ENCODE measurements at places on chromosomes 16 and 17. TPM values are rescaled to one million over a fixed set of nuclear protein-coding genes. Genes with fewer than 3 reads are reported as not detected.

DNA sequence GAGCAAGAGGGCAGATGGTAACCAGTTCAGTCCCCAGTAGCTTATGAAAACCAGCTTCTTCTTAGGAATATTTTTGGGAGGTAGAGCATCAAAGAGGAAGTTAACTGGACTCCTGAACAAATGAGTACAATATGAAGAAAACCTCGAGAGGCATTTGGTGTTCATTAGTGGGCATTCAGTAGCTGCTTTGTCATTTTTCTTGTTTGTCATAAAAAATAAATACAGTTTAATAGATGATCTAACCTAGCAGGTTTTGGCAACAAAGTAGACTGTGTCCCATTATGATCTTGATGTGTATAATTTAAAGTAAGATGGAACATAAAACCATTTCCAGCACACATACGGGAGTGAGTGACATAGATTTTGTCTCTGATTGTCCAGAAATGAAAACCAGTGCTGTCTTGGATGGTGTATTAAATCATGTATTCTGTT is 173.1 kb downstream of the HS3ST3A1 start:
- no peaks in the 10 kb centered on the region for H3K27me3 ChIP-seq
- no peaks in the 10 kb centered on the region for H3K4me1 ChIP-seq
- H3K36me3 ChIP-seq = no peaks in the 10 kb centered on the region

DNA sequence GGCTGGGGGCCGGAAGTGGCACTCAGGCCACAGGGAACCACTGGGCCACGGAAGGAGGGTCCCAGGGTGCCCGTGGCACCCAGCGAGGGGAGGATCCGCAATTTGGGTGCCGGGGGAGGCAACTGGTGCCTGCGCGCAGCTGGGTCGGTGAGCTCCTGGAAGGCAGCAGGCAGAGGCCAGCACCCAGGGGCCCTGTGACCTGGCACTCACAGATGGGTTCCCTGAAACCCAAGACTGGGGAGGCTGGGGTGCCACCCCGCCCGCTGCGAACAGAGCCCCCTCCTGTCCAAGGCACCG is 663 bp downstream of the SSTR5 start:
- peaks cover 91% of the 10 kb centered on the region for H3K27me3 ChIP-seq
- DNase-seq = no peak
- no peaks in the 10 kb centered on the region for H3K36me3 ChIP-seq
- H3K27ac ChIP-seq = no peak overlapping the region

AXIN1 gene
- total RNA-seq = 14.5 TPM

DNA sequence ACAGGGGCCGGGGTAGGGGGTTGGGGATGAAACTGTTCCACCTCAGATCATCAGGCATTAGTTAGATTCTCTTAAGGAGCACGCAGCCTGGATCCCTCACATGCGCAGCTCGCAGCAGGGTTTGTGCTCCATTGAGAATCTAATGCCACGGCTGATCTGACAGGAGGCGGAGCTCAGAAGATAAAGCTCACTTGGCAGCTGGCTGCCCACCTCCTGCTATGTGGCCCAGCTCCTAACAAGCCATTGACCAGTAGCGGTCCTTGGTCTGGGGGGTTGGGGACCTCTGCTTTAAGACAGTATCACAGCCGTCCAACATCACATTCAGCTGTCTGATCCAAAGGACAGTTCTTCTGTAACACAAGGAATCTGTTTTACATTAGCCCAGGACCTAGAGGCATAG is 62.5 kb downstream of the SLC39A11 start:
- no peaks in the 10 kb centered on the region for H3K27me3 ChIP-seq
- no peak overlapping the region for H3K27ac ChIP-seq
- H3K4me1 ChIP-seq = peaks cover 35% of the 10 kb centered on the region
- no peak for DNase-seq
- H3K36me3 ChIP-seq = peaks cover 4% of the 10 kb centered on the region

DNA sequence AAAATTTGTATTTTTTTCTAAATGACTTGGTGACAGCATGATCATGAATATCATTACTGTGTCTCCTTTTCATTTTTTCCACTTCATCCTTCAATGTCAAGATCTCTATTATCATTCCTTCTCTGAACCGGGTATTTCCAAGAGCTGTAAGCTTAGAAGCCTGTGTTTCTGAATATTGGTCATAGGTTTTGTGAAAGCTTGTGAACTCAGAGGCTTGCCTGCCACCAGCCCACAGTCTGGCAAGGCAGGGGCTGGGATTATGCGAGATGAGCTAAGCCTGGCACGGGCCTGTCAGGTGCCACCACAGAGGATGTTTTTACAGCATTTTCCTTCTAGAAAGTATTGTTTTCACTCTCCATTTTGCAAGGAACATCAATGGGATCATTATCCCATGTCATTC is 92.8 kb downstream of the MYH10 start:
- no peak overlapping the region for H3K4me3 ChIP-seq
- H3K27me3 ChIP-seq = no peaks in the 10 kb centered on the region
- peaks cover 46% of the 10 kb centered on the region for H3K36me3 ChIP-seq
- no peak overlapping the region for H3K27ac ChIP-seq

PLXDC1 gene
- 2.0 TPM for total RNA-seq

KRTAP1-5 gene
- not detected for total RNA-seq

DNA sequence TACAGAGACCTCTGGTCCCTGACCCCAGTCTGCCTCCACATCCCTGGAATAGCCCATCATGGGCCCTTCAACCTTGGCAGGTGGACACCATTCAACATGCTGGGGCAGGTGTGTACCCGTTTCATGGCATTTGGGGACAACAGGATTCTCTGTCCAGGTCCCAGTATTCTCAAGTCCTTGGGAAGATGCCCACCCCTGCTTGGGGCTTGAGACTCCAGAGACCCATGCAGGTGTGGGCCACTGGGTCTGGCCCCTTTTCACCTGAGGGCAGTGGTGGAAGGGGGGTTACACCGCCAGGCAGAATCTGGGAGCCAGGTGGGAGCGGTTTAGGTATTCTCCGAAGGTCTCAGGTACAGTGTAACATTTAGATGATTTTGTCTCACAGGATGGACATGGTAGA is 37.1 kb upstream of the KSR1 start:
- H3K4me1 ChIP-seq = no peaks in the 10 kb centered on the region
- H3K27me3 ChIP-seq = peaks cover 3% of the 10 kb centered on the region
- no peaks in the 10 kb centered on the region for H3K36me3 ChIP-seq
- no peak overlapping the region for H3K4me3 ChIP-seq
- no peak for DNase-seq

NEUROD2 gene
- not detected for total RNA-seq

DNA sequence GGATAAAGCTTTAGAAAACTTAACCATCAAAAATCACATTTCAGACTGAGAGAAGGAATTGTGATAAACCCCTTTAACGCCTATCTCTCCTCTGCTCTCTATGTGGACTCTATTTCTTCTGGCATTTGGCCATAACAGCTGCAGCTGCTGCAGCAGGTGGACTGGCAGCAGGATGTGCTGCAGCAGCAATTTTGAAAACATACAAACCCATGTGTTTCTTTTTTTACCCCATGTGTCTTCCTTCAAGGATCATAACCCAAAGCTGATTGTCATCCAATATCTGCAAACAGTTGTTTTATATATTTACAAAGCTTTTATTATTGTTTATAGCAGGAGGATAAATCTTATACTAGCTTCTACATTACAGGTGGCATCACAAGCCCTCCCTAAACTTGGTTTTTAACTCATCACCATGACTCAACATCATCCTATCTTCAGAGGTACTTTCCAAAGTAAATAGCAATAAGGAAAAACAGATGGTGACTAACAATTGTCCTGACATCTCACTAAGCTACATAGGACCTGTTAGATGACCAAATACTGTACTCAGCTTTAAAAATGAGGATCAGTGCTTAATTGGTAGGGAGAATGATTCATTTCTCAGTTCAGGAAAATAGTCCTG is 14.5 kb upstream of the KRTAP9-2 start:
- peak; percentile 23 for DNase-seq
- H3K4me3 ChIP-seq = no peak overlapping the region
- no peaks in the 10 kb centered on the region for H3K36me3 ChIP-seq
- H3K27me3 ChIP-seq = peaks cover 2% of the 10 kb centered on the region

DNA sequence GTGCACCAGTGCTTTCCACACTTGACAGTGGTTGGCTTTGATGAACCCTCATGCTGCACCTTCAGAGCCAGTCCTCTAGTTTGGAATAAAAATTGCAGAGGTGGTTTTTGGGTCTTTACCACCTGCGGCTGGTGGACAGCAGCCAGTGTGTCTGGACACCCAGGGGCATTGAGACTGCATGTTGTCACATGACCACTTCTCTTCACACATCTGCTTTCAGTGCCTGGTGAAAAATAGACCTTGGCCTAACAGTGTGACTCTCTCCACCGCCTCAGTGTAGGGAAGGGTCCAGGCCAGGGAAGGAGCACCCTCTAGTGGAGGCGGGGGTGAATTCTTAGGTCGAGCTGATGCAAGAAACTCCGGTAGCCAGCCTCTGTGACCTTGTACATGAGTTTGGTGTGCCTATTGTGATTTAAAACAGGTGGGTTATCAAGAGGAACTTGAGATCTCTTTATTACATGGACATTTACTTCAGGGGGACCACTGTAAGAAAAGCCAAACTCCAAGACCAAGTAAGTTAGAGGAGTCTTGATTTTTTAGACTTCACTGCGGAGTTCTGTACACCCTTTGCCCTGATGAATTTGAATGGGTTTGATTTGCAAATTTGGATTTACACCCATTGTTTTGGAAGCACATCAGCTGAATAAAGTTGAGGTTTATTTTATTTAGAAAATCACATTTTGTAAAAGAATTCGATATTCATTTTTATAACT is 17.9 kb downstream of the GOSR2 start:
- peaks cover 2% of the 10 kb centered on the region for H3K27me3 ChIP-seq
- no peak overlapping the region for H3K27ac ChIP-seq
- peaks cover 11% of the 10 kb centered on the region for H3K4me1 ChIP-seq
- H3K36me3 ChIP-seq = peaks cover 52% of the 10 kb centered on the region

Measured in muscle of leg (tissue), 16 donors.